Activated CD8-positive, alpha-beta memory T cell treated with anti-CD3 and anti-CD28 coated beads, Interleukin-2, amount 10 ng/mL, durations not matched to agents 7 days and 5 days (primary cell): ENCODE measurements at places on chromosomes 13 and 19. TPM values are rescaled to one million over a fixed set of nuclear protein-coding genes. Genes with fewer than 3 reads are reported as not detected.

The NANOS3 gene
- total RNA-seq = 2.8 TPM

The PGLYRP1 gene
- total RNA-seq = not detected

The CEBPA gene
- total RNA-seq = not detected

The SLC6A16 gene
- 2.7 TPM for total RNA-seq

The ADGRE3 gene
- not detected for total RNA-seq

The ICAM4 gene
- 0.89 TPM for total RNA-seq

The OR7D2 gene
- total RNA-seq = not detected

The TNFSF9 gene
- 4.7 TPM for total RNA-seq
